ENCODE measurements at places on chromosomes 3 and 15.

DNA sequence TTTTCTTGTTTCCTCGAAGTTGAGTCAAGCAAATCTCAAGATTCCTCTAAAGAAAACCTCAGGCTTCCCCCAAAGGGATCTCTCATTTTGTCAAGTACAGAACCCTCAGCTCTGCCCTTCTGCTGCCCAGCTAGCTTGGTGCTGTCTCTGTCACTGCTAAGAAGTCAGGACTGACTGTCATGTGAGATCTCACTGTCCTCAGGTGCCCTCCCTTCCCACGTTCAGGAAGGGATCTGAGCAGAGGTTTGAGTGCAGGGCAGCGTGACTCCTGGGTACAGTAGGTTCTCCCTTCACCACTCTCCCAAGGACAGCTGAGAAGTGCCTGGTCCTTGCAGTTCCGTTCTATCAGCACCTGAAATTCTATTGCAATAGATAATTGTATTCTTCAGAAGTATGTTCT is 229.7 kb downstream of the SLCO3A1 start:
- H3K4me3 ChIP-seq = no peak overlapping the region
- no peaks in the 10 kb centered on the region for H3K36me3 ChIP-seq
- H3K27ac ChIP-seq = no peak overlapping the region
- no peaks in the 10 kb centered on the region for H3K27me3 ChIP-seq
- H3K4me1 ChIP-seq = peaks cover 16% of the 10 kb centered on the region

DNA sequence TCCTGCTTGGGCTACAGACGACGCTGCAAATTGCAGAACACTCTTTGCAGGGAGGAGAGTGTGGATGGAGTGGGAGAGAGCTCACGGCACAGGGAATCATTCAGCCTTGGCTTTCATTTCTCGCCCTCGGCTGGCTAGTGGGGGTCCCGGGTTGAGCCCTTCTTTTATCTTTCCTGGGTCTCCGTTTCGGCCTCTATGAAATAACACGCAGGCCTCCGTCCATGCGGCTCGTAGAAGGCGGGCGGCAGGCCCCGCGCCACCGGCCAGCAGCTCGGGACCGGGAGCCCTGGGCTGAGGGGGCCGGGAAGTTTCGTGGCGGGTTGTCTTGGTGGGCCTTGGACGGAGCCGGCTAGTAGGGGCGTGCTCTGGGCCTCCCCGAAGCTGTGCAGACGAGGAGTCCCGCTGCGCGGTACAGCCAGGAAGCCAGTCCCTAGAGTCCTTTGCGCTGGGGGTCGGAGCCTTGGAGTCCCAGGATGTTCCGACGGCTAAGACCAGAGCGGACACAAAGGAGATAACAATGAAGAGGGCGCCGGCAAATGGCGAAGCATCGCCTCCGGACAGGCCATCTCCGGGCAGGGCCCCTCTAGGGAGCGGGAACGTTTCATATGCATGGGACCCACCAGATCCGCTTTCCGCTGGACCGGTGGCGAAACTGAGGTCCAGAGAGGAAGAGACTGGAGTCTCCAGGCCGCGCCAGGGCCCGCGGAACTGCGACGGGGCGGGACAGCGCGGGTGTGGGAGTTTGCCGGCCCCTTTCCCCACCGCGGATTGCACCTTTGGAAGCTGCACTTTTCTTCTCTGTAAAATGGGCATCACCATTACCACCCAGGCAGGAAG is 4.3 kb downstream of the RNU6-1 start:
- no peak overlapping the region for H3K27ac ChIP-seq
- no peak for DNase-seq
- H3K4me1 ChIP-seq = peaks cover 50% of the 10 kb centered on the region
- H3K4me3 ChIP-seq = peak overlapping the region; percentile 81
- H3K27me3 ChIP-seq = peaks cover 58% of the 10 kb centered on the region

- no peak for DNase-seq
- no peaks in the 10 kb centered on the region for H3K36me3 ChIP-seq
- H3K27ac ChIP-seq = no peak overlapping the region
- H3K4me1 ChIP-seq = no peaks in the 10 kb centered on the region
- no peak overlapping the region for H3K4me3 ChIP-seq
Measured at GRCh38 chr15:47742334-47742733, 25.0 kb downstream of the SEMA6D start.

- H3K27me3 ChIP-seq = peaks cover 78% of the 10 kb centered on the region
- DNase-seq = no peak
- no peak overlapping the region for H3K27ac ChIP-seq
- H3K4me3 ChIP-seq = no peak overlapping the region
- H3K4me1 ChIP-seq = no peaks in the 10 kb centered on the region
Measured at GRCh38 chr15:45224621-45225217, 27.3 kb upstream of the SLC28A2 start.

DNA sequence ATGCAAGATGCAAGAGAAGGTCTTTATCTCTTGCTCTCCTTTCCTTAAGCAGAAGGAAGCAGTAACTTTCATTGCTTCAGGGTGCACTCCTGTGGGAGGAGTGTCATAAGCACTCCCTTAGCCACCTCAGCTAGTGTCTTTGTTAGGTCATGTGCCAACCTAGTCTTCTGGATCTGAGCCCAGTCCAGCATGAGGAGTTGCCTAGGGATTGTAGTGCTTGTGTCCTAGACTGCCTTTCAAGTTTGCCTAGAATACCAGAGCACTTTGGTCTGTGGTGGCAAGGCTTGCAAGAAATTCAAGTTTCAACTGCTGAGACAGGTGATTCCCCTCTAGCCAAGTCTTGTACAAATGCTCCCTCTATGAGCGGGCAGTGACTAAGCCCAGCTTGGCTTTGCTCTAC is 633.6 kb downstream of the ZNF385D start:
- no peaks in the 10 kb centered on the region for H3K27me3 ChIP-seq
- no peak overlapping the region for H3K27ac ChIP-seq
- DNase-seq = no peak
- no peaks in the 10 kb centered on the region for H3K4me1 ChIP-seq
- no peak overlapping the region for H3K4me3 ChIP-seq

DNA sequence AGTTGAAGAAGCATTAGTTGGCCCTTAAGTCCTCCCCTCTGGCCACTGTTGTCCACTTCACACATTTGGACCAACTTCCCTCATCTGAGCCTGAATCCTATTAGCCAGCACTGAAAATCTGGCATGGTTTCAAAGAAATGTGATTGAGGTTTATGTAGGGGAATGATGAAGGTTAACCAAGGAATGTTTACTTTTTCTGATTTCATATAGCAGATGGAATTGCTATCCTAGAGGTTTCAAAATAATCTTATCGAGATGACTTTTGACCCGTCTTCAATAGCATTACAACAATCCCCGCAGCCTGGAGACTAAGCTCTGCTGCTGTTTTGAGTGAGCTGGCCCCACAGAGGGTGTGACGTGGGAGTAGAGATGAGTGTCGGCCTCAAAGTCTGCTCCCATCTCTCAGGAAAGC is 200.8 kb upstream of the IL12A start:
- no peak for DNase-seq
- H3K27me3 ChIP-seq = peaks cover 16% of the 10 kb centered on the region
- no peak overlapping the region for H3K4me3 ChIP-seq
- peaks cover 3% of the 10 kb centered on the region for H3K36me3 ChIP-seq

- no peak overlapping the region for H3K27ac ChIP-seq
- H3K4me1 ChIP-seq = peaks cover 10% of the 10 kb centered on the region
- H3K4me3 ChIP-seq = no peak overlapping the region
- H3K27me3 ChIP-seq = peaks cover 31% of the 10 kb centered on the region
- DNase-seq = no peak
Measured at GRCh38 chr15:60614862-60615771, 136.2 kb upstream of the ICE2 start.

GRCh38 chr15:61841466-61841865 is 218.8 kb downstream of the VPS13C start:
- H3K27ac ChIP-seq = no peak overlapping the region
- peaks cover 5% of the 10 kb centered on the region for H3K4me1 ChIP-seq
- no peak for DNase-seq
- no peak overlapping the region for H3K4me3 ChIP-seq

DNA sequence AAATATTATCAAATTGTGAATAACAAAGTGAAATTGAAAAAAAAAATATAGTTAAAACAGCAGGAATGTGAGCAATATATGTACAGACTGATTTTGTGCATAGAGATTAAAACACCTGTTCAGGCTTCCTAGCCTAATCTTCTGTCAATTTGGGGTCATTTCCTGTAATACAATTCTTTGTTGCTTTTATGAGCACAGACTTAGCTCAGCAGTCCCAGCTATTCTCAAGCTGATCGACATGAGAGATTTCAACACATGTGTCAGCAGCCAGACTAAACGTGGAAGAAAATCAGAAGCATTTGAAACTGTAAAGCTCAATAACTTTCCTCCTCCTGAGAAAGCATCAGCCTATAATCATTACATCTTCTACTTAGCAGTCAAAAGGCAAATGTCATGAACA is 1.6 kb upstream of the FHIT start:
- H3K4me1 ChIP-seq = peaks cover 24% of the 10 kb centered on the region
- no peak for DNase-seq
- H3K27me3 ChIP-seq = peaks cover 22% of the 10 kb centered on the region
- H3K36me3 ChIP-seq = peaks cover 10% of the 10 kb centered on the region
- no peak overlapping the region for H3K27ac ChIP-seq

DNA sequence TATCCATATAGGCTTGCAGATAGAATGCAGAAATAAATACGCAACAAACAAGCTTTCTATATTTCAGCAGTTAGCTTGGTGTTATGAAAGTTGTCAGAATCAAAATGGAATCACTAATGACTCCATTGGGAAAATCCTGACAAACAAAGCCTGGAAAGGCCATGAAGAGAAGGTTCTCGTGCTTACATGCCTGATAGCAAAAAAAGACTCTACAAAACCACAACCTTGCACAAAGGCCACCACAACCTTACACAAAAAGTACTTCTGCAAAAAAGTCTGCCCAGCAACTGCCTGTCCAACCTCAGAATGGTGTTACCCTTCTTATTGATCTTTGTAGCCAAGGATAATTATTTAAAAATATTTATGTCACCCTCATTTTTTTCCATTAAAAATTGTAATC is 14.4 kb upstream of the PLSCR1 start:
- H3K4me1 ChIP-seq = peaks cover 8% of the 10 kb centered on the region
- no peaks in the 10 kb centered on the region for H3K27me3 ChIP-seq
- H3K27ac ChIP-seq = no peak overlapping the region
- no peak for DNase-seq
- no peak overlapping the region for H3K4me3 ChIP-seq

DNA sequence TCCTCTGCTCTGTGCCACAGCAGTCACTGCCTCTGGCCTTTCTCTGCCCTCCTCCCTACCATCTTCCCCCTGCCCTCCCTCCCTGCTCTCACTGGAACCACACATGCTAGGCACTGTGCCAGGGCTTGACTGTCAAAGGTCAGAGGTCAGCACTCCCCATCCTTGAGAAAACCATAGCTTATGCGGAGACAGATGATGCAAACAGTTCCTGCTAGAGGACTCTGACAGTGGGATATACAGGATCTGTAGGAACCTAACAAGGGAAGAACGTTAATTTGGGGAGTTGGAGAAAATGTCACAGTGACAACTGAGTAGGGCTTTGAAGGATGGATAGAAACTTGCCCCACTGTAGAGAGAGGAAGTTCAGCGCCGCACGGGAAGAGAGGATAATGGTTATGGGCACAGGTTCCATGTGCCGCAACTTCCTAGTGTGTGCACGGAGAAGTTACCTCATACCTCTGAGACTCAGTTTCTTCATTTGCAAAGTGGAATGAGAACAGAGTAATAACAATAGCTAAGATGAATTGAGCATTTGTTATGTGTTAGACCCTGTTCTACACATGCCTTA is 29.3 kb upstream of the XYLB start:
- H3K4me1 ChIP-seq = no peaks in the 10 kb centered on the region
- no peak overlapping the region for H3K27ac ChIP-seq
- peaks cover 9% of the 10 kb centered on the region for H3K27me3 ChIP-seq
- DNase-seq = no peak

GRCh38 chr3:42502429-42503250 is at the start of gene VIPR1:
Gene VIPR1 (plus strand): TSS chr3:42502643. CDS start chr3:42502736, 93 bp downstream.
- DNase-seq = peak; percentile 77
- peak within 1 kb of the TSS; percentile 19 for H3K27ac ChIP-seq
- peaks cover 47% of the 10 kb centered on the region for H3K27me3 ChIP-seq
- H3K4me1 ChIP-seq = peaks cover 26% of the 10 kb centered on the region
- peak within 1 kb of the TSS; percentile 88 for H3K4me3 ChIP-seq

Data from central memory CD8-positive, alpha-beta T cell (primary cell).